ENCODE measurements at places on chromosomes 4 and X.

- DNase-seq: no peak
These were observed 2.1 kb downstream of the APLN start for GRCh38 chrX:129652565-129653169.

DNA sequence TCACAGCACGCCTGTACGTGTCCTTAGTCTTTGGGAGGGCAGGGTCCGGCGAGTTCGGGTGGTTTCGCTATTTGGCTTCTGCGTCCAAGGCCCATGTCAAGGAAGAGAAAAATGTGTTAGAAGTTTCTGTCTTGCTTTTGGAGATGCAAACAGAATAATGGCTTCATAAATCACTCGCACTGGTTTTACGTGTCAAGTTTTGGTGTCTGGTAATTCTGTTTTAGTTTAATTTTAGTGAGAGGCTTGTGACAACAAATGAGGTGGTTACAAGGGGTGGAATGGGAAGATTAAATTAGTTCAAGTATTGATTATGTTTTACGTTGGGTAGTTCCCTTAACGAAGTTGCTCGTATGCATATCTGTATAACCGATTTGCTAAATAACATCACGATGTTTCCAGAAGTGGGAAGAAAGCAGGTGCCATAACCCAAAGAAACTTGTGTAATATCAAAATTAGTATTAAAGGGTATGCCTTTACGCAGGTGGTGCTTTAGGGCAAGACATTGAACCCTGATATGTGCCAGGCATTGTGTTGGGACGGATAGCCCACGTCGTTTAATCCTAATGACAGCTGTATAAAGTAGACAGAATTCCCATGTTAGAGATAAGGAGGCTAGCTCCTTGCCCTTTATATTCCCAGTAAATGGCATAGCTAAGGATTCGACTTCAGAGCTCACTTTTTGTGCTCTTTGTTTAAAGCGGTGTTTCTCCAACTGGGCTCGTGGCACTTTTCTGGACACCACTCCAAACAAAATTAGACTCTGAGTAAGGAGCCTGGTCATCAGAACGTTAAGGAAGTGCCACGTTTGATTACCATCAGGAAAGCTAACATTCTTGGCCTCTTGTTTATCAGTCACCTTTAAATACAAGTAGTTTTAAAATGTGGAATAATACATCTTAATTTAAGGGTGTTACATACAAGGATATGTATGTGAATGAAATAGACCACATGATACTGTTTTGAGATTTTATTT, 843 bp downstream of the RPL34 start:
- DNase-seq: no peak

DNA sequence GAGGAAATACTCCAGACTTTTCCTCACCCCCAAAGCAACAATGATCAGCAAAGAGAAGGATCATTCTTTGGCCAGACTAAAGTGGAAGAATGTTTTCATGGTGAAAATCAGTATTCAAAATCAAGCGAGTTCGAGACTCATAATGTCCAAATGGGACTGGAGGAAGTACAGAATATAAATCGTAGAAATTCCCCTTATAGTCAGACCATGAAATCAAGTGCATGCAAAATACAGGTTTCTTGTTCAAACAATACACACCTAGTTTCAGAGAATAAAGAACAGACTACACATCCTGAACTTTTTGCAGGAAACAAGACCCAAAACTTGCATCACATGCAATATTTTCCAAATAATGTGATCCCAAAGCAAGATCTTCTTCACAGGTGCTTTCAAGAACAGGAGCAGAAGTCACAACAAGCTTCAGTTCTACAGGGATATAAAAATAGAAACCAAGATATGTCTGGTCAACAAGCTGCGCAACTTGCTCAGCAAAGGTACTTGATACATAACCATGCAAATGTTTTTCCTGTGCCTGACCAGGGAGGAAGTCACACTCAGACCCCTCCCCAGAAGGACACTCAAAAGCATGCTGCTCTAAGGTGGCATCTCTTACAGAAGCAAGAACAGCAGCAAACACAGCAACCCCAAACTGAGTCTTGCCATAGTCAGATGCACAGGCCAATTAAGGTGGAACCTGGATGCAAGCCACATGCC, 89.7 kb downstream of the TET2 start:
- DNase-seq: no peak

DNA sequence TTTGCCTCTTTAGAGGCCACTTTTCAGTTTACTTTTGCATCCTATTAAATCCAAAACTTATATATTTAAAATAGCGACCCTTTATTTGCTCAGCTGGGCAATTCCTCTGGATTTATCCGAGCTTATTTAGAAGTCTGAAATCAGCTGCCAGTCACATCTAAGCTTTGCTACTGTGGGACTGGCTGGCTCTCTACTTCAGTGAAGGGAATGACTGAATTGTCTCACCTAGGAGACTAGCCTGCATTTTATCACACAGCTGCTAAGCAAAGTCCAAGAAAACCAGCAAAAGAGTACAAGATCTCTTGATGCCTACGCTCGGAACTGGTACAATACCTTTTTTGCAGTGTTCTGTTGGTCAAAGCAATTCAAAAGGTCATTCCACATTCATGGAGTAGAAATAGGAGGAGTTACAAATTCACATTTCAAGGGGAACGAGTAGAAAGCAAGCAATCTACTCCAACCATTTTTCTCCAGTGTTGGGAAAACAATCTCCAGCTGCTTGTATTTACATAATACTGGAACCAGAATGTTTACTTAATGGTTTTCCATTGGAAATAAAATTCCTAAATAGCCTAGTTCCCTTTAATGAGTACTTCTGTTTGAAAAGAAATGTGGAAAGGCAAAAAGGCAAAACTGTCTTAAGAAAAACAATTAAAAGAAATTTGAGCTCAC, 160.2 kb downstream of the MAGEB5 start:
- DNase-seq: no peak

DNA sequence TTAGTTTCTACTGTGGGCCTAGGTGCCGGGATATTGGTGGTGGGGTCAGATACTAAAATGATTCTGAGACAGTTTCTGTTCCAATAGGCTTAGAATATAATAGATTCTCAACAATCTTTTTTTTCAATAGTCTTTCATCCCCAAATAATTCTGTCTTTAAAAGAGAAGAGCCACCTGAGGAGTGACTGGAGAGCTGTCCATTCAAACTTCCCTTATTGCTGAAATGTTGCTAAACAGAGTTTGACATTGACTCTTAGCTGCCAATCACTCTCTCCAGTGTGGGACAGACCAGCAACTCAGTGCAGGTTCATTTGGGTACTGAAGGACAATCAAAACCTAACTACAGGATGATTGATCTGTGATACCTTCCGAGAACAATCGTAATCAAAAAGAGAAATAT, 12.4 kb upstream of the ADH7 start:
- no peak for DNase-seq

DNA sequence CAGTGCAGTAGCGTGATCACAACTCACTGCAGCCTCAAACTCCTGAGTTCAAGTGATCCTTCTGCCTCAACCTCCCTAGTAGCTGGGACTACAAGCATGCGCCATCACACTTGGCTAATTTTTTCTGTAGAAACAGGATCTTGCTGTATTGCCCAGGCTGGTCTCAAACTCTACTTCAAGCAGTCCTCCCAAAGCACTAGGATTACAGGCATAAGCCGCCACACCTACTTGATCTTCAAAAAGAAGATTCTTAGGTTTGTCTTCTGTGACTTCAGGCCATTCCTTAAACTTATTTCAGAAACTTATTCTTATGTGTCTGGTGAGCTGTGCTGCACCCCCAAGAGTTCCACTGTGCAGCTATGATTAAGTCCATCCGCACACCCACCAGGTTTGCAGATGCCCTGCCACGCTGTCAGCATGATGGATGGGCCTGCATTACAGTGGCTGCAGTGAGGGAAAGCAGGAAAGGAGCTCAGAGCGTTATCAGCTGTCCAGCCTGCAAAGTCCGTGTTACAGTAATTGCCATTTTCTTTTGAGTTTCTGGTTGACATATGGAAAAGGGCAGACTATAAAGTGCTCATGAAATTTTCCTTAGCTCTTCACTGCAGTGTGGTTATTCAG, 146.6 kb downstream of the AASDH start:
- no peak for DNase-seq

DNA sequence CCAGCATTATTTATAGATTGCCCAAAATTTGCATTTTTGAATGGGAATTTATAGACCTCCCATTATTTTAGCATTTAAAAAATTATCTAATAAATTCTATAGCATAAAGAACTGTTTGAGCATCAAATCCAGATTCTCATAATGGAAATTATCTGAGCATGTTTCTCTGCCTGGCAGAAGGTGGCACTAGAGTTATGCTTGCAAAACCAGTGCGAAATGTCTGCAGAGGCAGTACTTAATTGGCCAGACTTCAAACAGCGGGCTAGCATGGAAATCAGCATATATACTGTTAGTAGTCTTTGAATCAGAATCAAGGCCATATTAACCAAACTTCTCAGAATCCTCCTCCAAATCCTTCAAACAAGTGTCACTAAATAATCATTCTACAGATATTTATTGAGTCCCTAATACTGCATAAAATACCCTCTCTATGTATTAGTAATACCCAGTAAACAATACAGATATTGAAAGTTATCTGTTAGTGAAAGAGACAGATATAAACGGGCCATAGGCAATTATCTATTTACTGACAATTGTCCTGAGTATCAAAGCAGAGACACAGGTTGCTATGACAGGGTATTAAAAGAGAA, 78.7 kb upstream of the DCLK2 start:
- no peak for DNase-seq

DNA sequence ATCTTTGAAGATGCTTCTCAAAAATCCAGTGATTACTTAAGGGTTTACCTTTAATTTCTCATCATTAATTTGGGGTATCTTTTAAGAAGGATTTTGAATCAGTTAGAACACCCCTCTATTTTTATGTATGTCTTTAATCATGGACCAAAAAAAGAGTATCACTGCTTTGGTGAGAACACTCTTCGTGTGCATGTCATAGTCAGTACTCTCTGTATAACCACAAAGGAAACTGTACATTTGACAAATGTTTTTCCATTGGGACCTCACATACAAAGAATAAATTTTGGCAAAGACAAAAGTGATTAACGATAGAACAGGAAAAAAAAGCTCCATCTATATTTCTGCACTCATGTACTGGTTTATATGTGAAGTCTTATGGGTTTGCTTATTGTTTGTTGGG, 31.3 kb downstream of the FAM241A start:
- DNase-seq: no peak

GRCh38 chr4:5770051-5770450, 59.0 kb downstream of the EVC start:
- DNase-seq: no peak

GRCh38 chrX:150587585-150588503, 19.4 kb downstream of the MTM1 start:
- no peak for DNase-seq

All from adrenal gland (tissue), 19 donors.